ENCODE measurements at places on chromosomes 7 and 10. TPM values are rescaled to one million over a fixed set of nuclear protein-coding genes. Genes with fewer than 3 reads are reported as not detected.

- DNase-seq, result no peak
Observed at GRCh38 chr7:2066251-2066919, 166.4 kb downstream of the MAD1L1 start.

Gene CNPY1
- 0.32 TPM for total RNA-seq

- no peak for DNase-seq
Observed at GRCh38 chr7:123784263-123784662, 35.5 kb upstream of the WASL start.

GRCh38 chr10:6958254-6958653 is 378.2 kb upstream of the PRKCQ start:
- DNase-seq, result no peak

DNA sequence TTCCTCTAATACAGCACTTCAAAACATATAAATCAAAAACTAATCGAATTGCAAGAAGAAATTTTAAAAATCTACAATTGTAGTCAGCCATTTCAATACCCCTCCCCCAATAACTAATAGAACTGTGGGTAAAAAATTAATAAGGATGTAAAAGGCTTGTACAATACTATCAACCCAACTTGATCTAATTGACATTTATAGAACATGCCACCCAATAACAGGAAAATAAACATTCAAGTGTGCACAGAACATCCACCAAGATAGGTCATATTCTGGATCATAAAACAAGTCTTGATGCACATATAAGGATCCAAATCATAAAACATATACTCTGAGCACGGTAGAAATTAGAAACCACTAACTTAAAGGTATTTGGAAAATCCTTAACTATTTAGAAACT is 4.0 kb upstream of the GPAM start:
- DNase-seq, result no peak

Gene LRIT1
- not detected for total RNA-seq
